ENCODE measurements at places on chromosomes 11 and 22.

DNA sequence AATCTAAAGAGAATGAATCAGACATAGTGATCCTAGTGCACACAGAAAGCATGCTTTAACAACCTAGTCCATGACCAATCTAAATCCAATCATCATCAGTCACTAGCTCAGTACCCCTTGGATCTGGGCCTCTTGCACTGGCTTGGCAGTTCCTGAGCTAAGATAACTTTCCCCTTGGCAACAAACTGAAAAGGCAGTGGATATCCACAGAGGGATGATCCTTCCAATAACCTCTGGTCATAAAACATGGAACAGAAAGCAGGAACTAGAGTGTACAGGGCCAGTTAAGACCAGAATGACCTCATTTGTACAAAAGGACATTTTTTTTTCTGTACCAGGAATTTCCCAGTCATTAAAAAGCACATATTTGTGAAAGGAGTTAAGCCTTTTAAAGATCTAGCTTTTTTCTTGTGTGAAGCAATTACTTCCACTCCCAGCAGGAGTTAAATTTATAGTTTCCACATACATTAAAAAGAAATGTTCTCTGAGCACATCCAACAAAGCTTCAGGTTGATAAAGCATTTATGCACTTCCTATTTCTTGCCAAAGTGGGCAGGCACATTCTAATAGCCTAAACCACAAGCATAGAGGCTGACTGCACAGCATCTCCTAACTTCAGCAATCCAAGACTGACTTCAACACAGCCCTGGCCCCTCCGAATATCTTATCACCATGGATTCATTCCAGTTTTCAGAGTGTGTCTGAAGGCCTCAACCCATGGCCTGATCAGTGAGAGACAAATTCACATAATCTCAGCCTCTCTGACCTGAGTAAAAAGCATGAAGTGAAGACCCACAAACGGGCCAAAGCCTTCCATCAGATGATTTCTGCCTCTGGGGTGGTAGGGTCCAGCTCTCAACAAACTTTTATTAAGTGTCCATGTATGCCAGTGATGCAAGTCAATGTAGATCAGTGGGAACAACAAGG, 29.9 kb downstream of the GUCY1A2 start:
- DNase-seq: peak; percentile 93

DNA sequence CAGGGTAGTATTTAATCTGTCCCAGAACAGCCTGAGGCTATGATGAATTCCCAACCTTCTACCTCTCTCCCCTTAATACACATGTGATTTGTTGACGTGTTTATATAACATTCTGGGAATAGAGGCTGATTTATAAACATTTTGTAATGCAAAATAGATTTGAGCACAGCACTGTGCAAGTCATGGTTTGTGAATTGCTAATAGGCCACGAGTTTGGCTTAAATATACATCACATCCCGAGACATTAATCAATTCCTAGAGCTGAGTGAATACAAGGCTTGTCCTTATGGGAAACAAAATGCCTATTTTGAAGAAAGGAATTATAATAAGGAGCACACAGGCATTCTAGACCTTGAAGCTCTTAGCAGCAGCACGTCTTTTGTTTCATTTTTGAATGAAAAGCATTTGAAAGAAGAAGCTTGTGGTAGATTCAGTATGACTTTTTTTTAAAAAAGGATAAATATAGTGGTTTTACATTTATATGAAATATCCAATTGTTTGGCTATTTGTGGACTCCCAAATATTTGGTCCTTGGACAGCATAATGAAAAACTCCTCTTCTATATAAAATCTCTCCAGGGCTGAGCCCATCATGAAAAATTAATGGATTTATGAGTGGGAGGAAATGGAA, 116.4 kb downstream of the SLC17A6 start:
- peak; percentile 38 for DNase-seq

GRCh38 chr11:42021911-42022310, 562.5 kb upstream of the LRRC4C start:
- no peak for DNase-seq

GRCh38 chr22:43574738-43575137, 162.9 kb downstream of the MPPED1 start:
- no peak for DNase-seq

- DNase-seq: peak; percentile 36
Measured at GRCh38 chr22:46748908-46749675, 11.0 kb upstream of the CERK start.

DNA sequence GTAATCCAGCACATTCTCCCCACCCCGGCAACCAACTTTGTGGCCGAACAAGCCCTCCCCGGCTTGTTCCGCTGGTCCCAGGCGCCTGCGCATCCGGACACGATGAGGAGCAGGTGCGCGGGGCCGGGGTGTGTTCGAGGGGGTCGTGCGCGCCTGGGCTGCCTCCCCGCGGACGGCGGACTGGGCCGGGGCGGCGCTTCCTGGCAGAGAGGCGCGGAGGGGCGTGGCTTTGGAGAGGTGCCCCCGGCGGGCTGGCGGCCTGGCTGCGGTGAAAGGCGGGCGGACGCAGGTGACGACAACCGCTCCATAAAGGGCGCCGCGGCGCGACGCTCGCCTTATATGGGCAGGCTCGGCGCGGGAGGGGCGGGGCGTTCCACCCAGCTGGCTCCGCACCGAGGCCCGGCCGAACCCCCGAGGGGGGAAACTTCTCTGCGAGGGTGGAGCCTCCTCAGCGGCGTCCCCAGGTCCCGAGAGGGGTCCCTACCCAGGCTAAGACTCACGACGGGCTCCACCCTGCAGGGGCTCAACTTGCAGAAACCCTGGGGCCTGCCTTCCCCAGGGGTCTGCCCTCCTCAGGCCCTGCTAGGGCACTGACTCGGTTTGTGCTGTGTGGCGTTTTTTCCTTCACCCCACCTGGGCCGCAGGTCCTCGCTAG, 26.4 kb downstream of the TXN2 start:
- peak; percentile 88 for DNase-seq

- DNase-seq: peak; percentile 98
Measured at GRCh38 chr11:57761301-57762234, at the start of gene CTNND1. CTNND1 (plus strand) TSS chr11:57761802; CDS start chr11:57791479, 29,677 bp downstream.

DNA sequence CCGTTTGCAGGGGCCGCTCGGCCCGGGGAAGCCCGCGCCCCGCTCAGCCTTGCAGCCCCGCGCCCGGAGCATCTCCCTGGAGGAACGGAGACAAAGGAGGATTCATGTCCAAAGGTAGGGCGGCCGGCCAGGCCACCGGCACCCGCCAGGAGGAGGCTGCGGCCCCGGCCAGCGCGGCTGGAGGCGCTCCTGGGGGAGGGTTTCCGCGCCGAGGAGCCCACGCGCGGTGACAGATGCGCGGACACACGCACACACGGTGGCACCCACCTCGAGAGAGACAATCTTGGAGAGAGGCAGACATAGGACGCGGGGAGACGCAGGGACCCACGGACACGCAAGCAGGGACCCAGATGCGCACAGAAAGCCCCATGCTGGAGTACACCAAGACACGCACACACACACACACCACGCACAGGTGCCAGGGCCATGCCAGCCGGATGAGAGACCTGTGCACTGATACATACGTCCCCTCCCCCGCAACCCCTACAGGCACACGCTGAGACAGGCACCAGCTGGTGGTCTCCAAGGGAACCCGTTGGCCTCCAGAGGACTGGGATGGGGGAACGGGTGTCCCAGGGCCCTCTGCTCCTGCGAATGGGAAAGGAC, 7.8 kb downstream of the SEPTIN3 start:
- no peak for DNase-seq

DNA sequence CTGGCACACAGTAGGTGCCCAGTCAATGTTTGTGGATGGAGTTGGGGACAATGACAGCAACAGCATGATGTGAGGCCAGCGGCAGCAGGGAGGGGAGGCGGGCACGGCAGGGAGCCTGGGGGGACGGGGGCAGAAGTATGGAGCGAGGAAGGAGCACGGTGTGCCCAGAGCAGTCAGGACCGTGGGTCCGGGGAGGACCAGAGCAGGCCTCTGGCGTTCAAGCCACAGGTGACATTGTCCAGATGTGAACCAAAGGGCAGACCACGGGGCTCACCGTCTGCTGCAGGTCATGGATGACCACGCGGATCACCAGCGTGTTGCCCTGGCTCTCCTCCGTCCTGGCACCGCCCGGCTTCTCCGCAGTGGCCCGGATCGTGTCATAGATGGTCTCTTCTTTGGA, 105.5 kb downstream of the SHANK2 start:
- no peak for DNase-seq

- peak; percentile 76 for DNase-seq
Measured at GRCh38 chr11:72482211-72482812, 48.0 kb upstream of the CLPB start.

- DNase-seq: no peak
Measured at GRCh38 chr11:19954899-19955298, 205.4 kb downstream of the DBX1 start.

All from fibroblast of skin of right quadriceps (primary cell).